Chondrocyte (in vitro differentiated cells): ENCODE measurements at places on chromosomes 2 and 18. TPM values are rescaled to one million over a fixed set of nuclear protein-coding genes. Genes with fewer than 3 reads are reported as not detected.

GRCh38 chr2:212595036-212595654 lies 56.5 kb upstream of the ERBB4 start:
- DNase-seq: no peak
- no peaks in the 10 kb centered on the region for H3K4me1 ChIP-seq
- H3K4me3 ChIP-seq: no peak overlapping the region
- no peaks in the 10 kb centered on the region for H3K36me3 ChIP-seq

Gene SLC9A4
- not detected in 3 replicates for total RNA-seq

Gene MBOAT2
- total RNA-seq: 34.4 to 40.2 TPM (median 35.6 TPM) in 3 replicates

- no peaks in the 10 kb centered on the region for H3K4me1 ChIP-seq
- no peak for DNase-seq
- peaks cover 2% of the 10 kb centered on the region for H3K27me3 ChIP-seq
- no peaks in the 10 kb centered on the region for H3K36me3 ChIP-seq
Observed at GRCh38 chr2:68689553-68690537, 44.8 kb upstream of the ARHGAP25 start.

Gene TUBA4A
- total RNA-seq: 9.4 to 19.7 TPM (median 11.5 TPM) in 3 replicates

GRCh38 chr2:96117701-96118588 lies 1.6 kb upstream of the ADRA2B start:
- peak overlapping the region; percentile 19 for H3K4me3 ChIP-seq
- H3K36me3 ChIP-seq: peaks cover 2% of the 10 kb centered on the region
- DNase-seq: peak; percentile 75
- peaks cover 43% of the 10 kb centered on the region for H3K27me3 ChIP-seq

DNA sequence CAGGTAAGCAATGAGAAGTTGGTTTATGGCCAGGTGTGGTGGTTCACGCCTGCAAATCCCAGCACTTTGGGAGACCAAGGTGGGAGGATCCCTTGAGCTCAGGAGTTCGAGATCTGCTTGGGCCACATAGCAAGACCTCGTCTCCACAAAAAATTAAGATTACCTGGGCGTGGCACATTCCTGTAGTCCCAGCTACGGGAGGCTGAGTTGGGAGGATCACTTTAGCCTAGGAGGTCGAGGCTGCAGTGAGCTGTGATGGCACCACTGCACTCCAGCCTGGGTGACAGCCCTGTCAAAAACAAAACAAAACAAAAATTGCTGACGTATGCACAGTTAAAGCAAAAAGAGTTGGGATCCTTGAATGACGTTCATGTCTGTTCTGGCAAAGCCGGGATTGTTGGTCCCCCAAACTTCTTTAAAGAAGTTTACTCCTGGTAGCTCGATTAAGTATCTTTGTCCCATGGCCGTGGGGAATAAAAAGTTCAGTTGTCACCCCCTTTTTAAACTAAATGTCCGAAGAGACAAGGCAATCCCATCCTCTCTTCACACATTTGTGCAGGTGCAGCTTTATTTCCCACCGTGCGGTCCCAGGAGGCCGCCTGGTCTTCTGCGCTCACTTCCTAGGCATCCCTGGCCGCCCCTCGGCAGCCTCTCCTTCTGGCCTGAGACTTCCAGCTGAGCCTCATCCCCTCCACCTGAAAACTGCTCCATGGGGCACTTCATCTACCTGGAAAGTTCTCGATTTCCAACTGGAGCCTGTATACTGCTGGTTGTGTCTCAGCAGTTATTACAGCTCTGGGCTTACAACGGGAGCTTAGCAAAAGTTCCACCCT lies 762 bp upstream of the SPOPL start:
- H3K27ac ChIP-seq: peak overlapping the region; percentile 86
- peak overlapping the region; percentile 85 for H3K4me3 ChIP-seq
- peaks cover 1% of the 10 kb centered on the region for H3K36me3 ChIP-seq
- H3K27me3 ChIP-seq: no peaks in the 10 kb centered on the region
- peaks cover 35% of the 10 kb centered on the region for H3K4me1 ChIP-seq

DNA sequence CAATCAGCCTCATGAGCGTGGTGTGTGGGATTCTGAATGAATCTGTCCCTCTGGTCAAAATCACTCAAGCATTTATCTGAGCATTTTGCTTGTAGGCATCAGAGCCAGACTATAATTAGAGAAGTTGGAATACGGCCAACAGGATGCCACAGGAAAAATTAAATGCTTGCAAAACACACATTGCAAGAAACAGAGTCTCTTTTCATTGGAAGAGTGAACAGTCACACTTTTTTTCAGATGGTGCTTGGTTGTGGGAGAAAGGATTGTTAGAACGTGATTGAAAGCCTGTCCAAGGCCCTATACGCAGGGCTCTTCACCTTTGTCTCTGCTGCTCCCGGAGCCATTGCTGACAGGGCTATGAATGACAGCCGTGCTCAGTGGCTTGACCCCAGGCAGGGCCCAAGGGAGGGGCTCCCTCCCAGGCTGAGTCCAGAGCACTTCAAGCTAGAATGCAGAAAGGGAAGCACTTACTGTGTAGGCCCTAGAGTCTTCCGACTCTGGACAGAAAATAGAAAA lies 59.8 kb downstream of the SNTG2 start:
- H3K4me1 ChIP-seq: peaks cover 7% of the 10 kb centered on the region
- H3K27me3 ChIP-seq: peaks cover 7% of the 10 kb centered on the region
- no peak overlapping the region for H3K4me3 ChIP-seq
- no peak for DNase-seq

DNA sequence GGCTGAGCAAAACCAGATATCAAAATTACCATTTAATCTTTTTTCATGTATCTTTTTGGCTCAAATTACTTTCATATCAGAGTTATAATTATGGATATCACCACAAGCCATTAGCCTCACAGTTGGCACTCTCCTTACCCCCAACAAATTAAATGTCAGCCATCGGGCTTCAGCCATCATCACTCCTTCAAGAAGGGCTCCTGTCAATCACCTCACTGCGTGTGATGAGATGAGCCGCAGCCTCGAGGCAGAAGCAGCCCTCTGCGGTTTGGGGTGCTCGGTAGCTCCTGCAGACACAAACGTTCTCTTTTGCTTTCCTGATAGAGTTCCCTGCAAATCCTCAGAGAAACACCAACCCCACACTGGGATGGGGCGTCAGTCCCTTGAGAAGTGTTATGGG lies 94.1 kb downstream of the DNER start:
- no peaks in the 10 kb centered on the region for H3K4me1 ChIP-seq
- H3K27ac ChIP-seq: no peak overlapping the region
- H3K27me3 ChIP-seq: peaks cover 2% of the 10 kb centered on the region

DNA sequence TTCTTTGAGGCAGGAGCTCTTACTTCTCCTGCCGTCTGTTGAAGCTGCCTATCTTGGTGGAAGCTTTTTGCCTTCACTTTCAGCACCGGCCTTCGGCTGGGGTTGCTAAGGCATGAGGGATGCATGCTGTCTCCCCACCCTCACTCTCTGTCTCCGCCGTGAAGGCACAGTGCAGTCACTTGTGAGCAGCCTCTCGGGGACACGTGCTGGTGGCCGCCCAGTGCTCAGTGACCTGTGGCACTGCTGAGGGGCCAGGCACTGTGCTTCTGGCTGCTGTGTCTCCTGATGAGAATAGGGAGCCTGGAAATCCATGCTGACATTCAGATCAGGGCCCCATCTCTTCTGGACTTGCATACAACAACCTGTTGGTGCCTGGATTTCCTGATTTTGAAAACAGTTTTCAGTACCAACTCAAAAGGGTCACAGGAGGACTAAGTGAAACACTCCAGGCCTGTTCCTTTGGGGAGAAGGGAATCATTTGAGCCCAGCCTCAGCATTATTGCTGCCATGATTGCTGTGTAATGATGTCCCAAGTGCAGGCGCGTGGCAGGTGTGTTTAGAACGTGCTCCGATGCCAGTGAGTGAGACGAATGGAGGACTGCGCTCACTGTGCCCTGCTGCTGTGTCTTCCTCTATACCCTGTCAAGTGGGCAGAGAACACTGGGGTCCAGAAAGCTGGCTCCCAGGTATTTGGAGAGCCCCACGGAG lies 218.1 kb downstream of the SEPTIN10 start:
- H3K27me3 ChIP-seq: no peaks in the 10 kb centered on the region
- no peak for DNase-seq
- peaks cover 27% of the 10 kb centered on the region for H3K36me3 ChIP-seq
- H3K27ac ChIP-seq: peak overlapping the region; percentile 41

GRCh38 chr18:32732165-32732564 lies 40.7 kb downstream of the KLHL14 start:
- H3K27me3 ChIP-seq: peaks cover 2% of the 10 kb centered on the region
- no peak overlapping the region for H3K27ac ChIP-seq
- peaks cover 9% of the 10 kb centered on the region for H3K4me1 ChIP-seq
- H3K4me3 ChIP-seq: no peak overlapping the region
- H3K36me3 ChIP-seq: no peaks in the 10 kb centered on the region

Gene G6PC2
- not detected in 3 replicates for total RNA-seq

GRCh38 chr2:170224692-170225294 lies 46.8 kb downstream of the MYO3B start:
- no peak overlapping the region for H3K27ac ChIP-seq
- no peak overlapping the region for H3K4me3 ChIP-seq
- no peaks in the 10 kb centered on the region for H3K27me3 ChIP-seq
- DNase-seq: no peak
- no peaks in the 10 kb centered on the region for H3K36me3 ChIP-seq
- H3K4me1 ChIP-seq: peaks cover 17% of the 10 kb centered on the region

GRCh38 chr2:54038835-54039234 lies 68.0 kb upstream of the PSME4 start:
- no peaks in the 10 kb centered on the region for H3K27me3 ChIP-seq
- H3K4me3 ChIP-seq: no peak overlapping the region
- no peaks in the 10 kb centered on the region for H3K36me3 ChIP-seq
- no peak for DNase-seq
- peaks cover 19% of the 10 kb centered on the region for H3K4me1 ChIP-seq

Gene RUFY4
- total RNA-seq: not detected in 3 replicates

Gene DSG4
- not detected in 3 replicates for total RNA-seq

GRCh38 chr2:127418300-127419111 lies at the start of gene PROC:
TSS of gene PROC (plus strand) at chr2:127418427. CDS start at chr2:127419943, 1,516 bp downstream.
- H3K27ac ChIP-seq: no peak within 1 kb of the TSS
- peaks cover under 1% of the 10 kb centered on the region for H3K36me3 ChIP-seq
- no peak for DNase-seq
- H3K4me1 ChIP-seq: peaks cover 46% of the 10 kb centered on the region

Gene CFC1
- total RNA-seq: not detected in 3 replicates

Gene PROM2
- 1.5 to 1.7 TPM (median 1.7 TPM) in 3 replicates for total RNA-seq

- peaks cover 30% of the 10 kb centered on the region for H3K4me1 ChIP-seq
- peak overlapping the region; percentile 81 for H3K4me3 ChIP-seq
- H3K27ac ChIP-seq: peak overlapping the region; percentile 76
- peaks cover 14% of the 10 kb centered on the region for H3K36me3 ChIP-seq
- no peaks in the 10 kb centered on the region for H3K27me3 ChIP-seq
- DNase-seq: no peak
Observed at GRCh38 chr2:96856776-96857666, 795 bp downstream of the ANKRD39 start.

DNA sequence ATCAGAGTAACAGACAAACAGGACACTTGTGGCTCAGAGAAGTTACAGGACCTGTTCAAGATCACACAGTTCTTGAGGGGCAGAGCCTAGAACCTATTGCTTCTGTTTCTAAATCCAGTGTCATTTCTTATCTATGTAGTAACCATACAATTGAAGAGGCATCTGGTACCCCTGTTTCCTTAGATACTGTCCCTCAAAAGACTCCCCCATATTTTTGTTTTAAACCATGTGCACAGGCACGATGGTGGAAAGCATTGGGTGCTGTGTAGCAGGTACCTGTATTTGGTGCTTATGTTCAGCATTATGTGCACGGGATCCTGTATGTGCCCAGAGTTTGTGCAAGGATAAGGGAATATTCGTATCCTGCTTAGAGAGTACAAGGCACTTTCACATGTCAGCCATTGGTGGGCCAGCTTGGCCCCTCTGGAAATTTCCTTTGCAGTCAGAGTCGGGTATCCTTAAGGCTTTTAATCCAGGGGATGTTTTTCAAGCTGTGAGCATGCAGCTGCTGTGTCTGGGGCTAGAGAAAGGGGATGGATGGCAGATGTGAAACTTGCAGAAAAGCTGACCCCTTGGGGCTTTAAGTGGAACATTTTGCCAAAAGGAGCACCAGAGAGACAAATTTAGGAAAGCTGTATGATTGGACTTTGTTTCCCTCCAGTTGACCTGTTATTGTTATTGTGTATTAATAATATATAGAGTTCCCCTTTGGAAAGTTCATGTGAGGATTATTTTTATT lies 2.1 kb downstream of the LBH start:
- peak overlapping the region; percentile 84 for H3K4me3 ChIP-seq
- peaks cover 61% of the 10 kb centered on the region for H3K4me1 ChIP-seq
- H3K27ac ChIP-seq: peak overlapping the region; percentile 86
- no peak for DNase-seq
- H3K27me3 ChIP-seq: no peaks in the 10 kb centered on the region

Gene REG3A
- total RNA-seq: not detected in 3 replicates

- H3K4me1 ChIP-seq: no peaks in the 10 kb centered on the region
- no peak overlapping the region for H3K4me3 ChIP-seq
- H3K27ac ChIP-seq: no peak overlapping the region
- no peak for DNase-seq
- H3K36me3 ChIP-seq: no peaks in the 10 kb centered on the region
- H3K27me3 ChIP-seq: no peaks in the 10 kb centered on the region
Observed at GRCh38 chr2:193527146-193527545, 1332.4 kb upstream of the TMEFF2 start.

Gene FBLN7
- 0.77 to 1.3 TPM (median 1.0 TPM) in 3 replicates for total RNA-seq

- DNase-seq: no peak
- peaks cover 23% of the 10 kb centered on the region for H3K4me1 ChIP-seq
- H3K27ac ChIP-seq: peak overlapping the region; percentile 74
- no peaks in the 10 kb centered on the region for H3K27me3 ChIP-seq
Observed at GRCh38 chr2:189191766-189192165, 12.2 kb upstream of the COL5A2 start.

Gene ATP8B1
- total RNA-seq: 28.1 to 38.3 TPM (median 35.4 TPM) in 3 replicates

Gene CDK5R2
- 0.22 to 0.36 TPM in 2 of 3 replicates, not detected in the other for total RNA-seq

DNA sequence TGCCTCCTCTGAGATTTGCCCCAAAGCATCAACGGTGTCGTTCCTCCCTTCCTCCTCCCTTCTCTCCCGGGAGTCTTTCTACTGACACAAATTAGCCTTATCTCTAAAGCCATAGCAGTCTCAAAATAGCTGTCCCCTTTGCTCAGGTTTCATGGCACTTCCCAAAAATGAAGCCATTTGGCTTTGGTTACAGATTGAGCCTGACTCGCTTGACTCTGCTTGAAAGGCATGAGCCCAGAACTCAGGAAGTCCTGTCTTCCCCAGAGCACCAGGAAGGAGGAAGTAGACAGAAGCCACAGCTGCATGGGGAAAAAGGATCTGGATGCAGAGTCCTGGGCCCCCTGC lies 234.4 kb upstream of the RGPD4 start:
- no peaks in the 10 kb centered on the region for H3K27me3 ChIP-seq
- no peaks in the 10 kb centered on the region for H3K36me3 ChIP-seq
- H3K4me3 ChIP-seq: no peak overlapping the region
- peaks cover 29% of the 10 kb centered on the region for H3K4me1 ChIP-seq
- peak overlapping the region; percentile 53 for H3K27ac ChIP-seq
- DNase-seq: no peak

GRCh38 chr2:99629320-99629719 lies 139.5 kb upstream of the REV1 start:
- H3K27ac ChIP-seq: no peak overlapping the region
- no peak for DNase-seq
- H3K4me3 ChIP-seq: no peak overlapping the region
- H3K27me3 ChIP-seq: no peaks in the 10 kb centered on the region
- peaks cover 14% of the 10 kb centered on the region for H3K36me3 ChIP-seq
